SK-N-SH (cell line): ENCODE measurements at places on chromosomes 16 and 17. TPM values are rescaled to one million over a fixed set of nuclear protein-coding genes. Genes with fewer than 3 reads are reported as not detected.
A peak's percentile ranks its signal among the peaks of the same experiment; 100 is the strongest.

DNA sequence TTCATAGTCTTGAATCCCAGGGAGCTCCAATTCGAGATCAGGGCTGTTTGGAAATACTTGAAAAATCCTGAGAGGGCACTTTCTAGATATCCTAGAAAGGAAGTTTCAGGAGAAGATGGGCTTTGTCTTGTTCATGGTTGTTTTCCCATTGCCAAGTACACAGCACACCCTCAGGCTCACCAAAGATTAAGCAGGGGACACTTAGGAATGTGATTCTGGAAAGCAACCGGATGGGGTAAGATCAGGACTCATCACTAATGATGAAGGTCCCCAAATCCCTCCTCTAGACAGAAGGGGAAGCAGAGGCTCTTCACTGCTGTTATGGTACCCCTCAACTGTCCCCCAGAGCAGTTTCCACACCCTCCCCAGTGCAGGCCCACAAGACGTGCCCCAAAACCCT lies 40.7 kb downstream of the VAC14 start:
- DNase-seq: no peak
- H3K36me3 ChIP-seq: peaks cover 4% of the 10 kb centered on the region
- peak overlapping the region; percentile 80 for H3K27ac ChIP-seq
- H3K4me3 ChIP-seq: no peak overlapping the region

DNA sequence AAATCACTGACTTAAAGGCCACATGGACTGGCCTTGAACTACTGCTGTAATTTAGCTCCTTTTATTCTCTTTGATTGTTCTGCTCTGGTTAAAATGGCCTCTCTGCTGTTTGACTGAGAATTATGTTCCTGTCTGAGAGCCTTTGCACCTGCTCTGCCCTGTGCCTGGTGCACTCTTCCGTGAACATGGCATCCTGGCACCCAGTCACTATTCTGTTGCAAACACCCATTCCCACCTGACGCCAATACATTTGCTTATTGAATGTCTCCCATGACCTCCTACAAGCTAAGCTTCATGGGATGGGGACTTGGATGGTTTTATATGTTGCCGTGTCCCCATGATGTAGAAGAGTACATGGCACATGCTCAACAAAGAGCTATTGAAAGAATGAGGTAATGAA lies 20.1 kb downstream of the HSD17B2 start:
- peaks cover 38% of the 10 kb centered on the region; the same call in 1 of the 2 replicates for H3K27me3 ChIP-seq
- no peak for DNase-seq
- no peaks in the 10 kb centered on the region for H3K36me3 ChIP-seq

The CCDC200 gene
- polyA plus RNA-seq: not detected in 2 replicates

The TMEM204 gene
- polyA plus RNA-seq: 2.1 and 2.3 TPM in 2 replicates

The WFIKKN1 gene
- polyA plus RNA-seq: 0.10 and 0.16 TPM in 2 replicates

The ATAD5 gene
- 0.66 and 0.75 TPM in 2 replicates for polyA plus RNA-seq
